Mesothelial cell of epicardium (in vitro differentiated cells): ENCODE measurements at places on chromosomes 6 and 20.

GRCh38 chr6:40263970-40264369 is 323.2 kb downstream of the LRFN2 start:
- no peak for DNase-seq

GRCh38 chr6:161618831-161619454 is 345.1 kb upstream of the AGPAT4 start:
- DNase-seq = no peak

- no peak for DNase-seq
These were observed 111.1 kb downstream of the COL12A1 start for GRCh38 chr6:75094614-75095200.

- no peak for DNase-seq
These were observed 628.0 kb upstream of the NRSN1 start for GRCh38 chr6:23498013-23498412.

DNA sequence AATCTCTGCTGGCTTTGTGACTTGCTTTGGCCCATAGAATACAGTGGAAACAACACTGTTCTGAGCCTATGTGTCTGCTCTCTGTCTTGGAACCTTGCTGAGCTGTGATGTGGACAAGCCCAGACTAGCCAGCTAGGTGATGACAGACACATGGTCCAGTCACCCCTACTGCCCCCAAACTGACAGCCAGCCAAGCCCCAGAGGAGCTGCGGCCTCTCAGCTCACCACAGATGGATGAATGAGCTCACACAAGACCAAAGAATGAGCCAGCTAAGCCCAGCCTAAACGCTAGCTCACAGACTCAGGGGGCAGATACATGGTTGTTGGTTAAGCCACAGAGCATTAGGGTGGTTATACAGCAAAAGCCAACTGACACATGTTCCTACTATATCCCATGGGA is 4.1 kb downstream of the AARS2 start:
- no peak for DNase-seq

GRCh38 chr6:7112741-7113313 is 5.1 kb downstream of the RREB1 start:
- DNase-seq = peak; percentile 48

DNA sequence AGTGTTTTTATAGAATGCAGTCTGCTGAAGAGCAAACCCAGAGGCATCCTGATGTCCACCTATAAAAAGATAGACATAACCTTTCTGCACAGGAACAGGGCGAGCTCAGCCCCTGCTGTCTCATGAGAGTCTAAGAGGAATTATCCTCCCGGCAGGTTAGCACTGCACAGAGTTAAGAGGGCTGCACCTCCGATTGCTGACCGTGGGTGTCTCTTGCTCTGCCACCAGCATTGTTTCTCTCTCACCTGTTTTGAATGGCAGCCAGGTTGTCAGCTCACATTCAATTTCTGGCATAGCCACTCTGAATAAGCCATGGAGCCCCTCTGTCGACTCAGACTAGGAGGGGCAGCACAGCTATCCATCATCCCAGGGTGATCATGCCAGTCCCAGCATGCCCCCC is 211.2 kb downstream of the PHACTR1 start:
- no peak for DNase-seq

DNA sequence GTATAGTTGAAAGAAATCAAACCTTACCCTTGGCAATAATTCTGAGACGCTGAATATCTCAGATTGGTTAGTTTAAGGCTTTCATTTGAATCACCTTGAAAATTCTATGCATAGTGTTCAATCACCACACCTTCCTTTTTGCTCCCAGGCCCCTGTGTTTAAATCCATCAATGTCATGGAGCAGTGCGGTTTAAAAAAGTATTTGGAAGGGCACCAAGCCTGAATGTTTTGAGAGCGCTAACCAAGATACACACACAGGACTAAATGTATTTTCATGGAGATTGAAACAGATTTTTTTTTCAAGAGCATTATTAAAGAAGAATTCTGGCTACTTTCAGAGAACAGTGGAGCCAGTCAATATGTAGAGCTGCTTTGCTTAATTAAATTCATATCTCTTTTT is 195.7 kb downstream of the CENPW start:
- no peak for DNase-seq

GRCh38 chr6:31402324-31403282 is 792 bp upstream of the MICA start:
- DNase-seq = no peak

DNA sequence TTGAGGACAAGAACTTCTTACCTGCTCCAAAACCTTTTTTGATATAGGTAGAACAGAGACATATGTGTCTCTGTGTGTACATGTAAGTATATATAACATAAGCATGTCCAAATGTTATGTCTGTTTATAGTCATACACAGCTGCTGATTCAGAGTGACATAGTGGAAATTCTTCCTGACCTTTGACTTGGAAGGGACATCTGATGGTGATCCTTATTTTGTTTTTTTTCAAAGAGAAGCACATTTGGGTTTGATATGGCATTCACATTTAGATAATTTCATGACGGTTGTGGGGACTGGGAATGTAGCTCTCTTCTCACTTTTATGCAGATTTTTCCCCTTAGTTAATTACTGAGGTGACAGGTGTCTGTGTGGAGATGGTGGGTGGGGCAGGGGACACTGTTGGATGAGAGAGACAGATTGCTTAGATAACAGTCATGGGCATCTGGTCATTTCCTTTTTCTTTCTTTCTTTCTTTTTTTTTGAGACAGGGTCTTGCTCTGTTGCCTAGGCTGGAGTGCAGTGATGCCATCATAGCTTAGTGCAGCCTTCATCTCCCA is 39.0 kb downstream of the FARS2 start:
- DNase-seq = no peak

DNA sequence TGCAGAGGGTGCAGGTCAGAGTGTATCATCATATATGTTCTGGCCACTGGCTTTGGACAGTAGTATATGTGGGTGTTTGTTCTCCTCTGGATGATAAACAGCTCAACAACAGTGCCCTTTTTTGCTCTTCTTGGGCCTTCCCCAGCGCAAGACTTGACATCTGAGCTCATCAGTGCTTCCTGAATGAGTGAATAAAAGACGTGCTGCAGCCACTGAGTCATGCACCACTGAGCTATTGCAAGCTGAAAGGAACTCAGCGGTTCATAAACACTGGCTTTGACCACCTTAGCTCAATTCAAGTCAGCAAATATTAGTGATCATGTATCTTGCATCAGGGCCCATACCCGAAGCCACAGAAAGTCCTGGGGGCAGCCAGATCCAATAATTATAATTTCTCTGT is 105.3 kb upstream of the KCNG1 start:
- DNase-seq = no peak

GRCh38 chr6:155080881-155081845 is 86.0 kb downstream of the TIAM2 start:
- no peak for DNase-seq

GRCh38 chr20:8404912-8405635 is 273.0 kb downstream of the PLCB1 start:
- no peak for DNase-seq

- DNase-seq = no peak
These were observed 149.8 kb downstream of the EYS start for GRCh38 chr6:65557224-65557623.

DNA sequence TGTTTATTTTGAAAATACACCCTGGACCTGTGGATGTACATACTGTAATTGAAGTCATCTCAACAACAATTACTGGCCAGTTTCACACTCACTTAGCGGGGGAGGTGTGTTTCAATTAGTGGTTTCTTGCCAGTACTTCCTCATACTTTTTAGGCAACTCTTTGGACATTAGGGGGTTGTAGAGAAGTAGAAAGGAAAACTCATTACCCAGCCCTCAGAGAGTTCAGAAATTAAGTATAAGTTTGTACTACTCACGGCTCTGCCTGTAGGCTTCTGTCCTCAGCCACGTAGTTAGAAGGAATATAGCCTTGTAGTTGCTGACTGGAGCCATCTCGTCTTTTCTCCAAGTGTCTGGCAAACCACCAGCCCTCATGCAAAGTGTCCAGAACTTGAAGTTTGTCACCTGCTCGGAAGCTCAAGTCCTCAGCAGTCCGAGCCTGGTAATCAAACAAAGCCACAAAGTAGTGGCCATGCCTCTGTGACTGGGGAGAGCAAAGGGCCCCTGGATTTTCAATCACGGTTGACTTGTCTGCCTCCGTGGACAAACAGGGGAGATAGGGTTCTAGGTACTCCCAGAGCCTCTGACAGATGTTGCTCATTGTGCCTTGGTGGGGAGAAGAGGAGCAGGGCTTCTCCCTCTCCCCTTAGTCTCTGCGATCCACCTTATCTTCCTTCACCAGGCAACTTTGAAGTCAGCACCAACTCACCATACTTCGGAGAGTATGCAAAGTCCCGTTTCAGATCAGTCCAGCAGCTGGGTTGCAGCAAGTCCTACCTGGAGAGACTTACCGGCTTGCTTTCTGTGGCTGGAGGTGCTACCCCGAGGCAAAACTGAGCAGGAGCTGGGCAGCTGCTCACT is 749 bp downstream of the FRK start:
- no peak for DNase-seq

GRCh38 chr6:14436592-14437132 is 319.1 kb downstream of the CD83 start:
- DNase-seq = no peak
